ENCODE measurements at places on chromosomes 4 and X.

GRCh38 chr4:105149771-105150170, 3.1 kb downstream of the TET2 start:
- no peak for DNase-seq

GRCh38 chr4:183729430-183730328, 70.6 kb downstream of the TRAPPC11 start:
- DNase-seq = no peak

GRCh38 chr4:147289181-147289580, 191.7 kb upstream of the EDNRA start:
- no peak for DNase-seq

GRCh38 chrX:11341274-11342201, 48.3 kb downstream of the AMELX start:
- DNase-seq = no peak

GRCh38 chrX:47637546-47638195, 7.9 kb upstream of the CFP start:
- DNase-seq = no peak

DNA sequence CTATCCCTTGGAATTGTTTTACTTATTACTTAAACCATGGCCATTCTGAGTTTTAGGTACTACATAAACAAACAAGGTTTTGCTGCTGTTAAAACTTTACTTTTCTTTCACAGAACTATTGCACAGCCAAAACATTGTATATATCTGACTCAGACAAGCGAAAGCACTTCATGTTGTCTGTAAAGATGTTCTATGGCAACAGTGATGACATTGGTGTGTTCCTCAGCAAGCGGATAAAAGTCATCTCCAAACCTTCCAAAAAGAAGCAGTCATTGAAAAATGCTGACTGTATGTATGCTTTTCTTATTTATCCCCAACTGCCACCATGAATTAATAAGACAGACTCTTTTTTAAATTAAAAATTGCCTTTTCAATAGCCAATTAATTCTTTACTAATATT, 69.8 kb downstream of the CCKAR start:
- no peak for DNase-seq

DNA sequence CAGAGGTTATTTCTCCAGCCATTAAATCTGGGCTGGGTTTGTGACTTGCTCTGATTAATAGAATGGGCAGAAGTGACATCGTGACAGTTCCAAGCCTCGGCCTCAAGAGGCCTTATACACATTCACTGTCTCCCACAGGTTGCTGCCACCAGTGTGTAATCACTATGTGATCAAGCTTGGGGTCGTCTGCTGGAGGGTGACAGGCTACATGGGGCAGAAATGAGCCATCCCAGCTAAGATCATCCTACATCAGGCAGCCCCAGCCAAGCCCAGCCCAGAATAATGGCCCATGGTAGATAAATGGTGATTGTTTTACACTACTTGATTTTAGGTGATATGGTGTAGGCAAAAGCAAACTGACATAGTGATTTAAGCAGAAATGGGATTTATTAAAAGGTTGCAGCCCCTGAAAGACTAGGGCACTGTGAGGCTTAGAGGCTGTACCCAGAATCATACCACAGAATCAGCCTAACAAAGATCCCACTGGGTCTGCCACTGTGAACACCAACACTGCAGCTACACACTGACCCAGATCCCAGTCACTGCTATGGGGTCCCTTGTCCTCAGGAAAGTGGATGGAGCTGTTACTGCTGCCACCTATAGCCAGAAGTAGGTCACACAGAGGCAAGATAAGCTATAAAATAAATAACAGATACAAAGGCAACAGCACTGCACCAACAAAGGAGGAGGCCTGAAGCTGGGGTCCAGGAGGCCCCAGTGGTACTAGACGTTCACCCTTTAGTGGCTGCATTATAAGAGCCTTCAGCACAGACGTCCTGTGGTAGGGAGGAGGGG, 159.6 kb upstream of the RBPJ start:
- no peak for DNase-seq

DNA sequence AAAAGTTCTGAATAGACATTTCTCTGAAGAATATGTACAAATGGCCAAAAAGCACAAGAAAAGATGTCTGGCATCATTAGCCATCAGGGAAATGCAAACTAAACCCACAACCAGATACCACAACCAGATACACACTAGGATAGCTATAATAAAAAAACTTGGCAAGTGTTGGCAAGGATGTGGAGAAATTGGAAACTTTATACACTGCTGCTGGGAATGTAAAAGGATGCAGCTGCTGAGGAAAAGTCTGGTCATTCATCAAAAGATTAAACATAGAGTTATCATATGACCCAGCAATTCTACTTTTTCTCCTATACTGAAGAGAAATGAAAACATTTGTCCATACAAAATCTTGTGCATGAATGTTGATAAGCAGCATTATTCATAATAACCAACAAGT, 92.3 kb downstream of the UCHL1 start:
- no peak for DNase-seq

- peak; percentile 22 for DNase-seq
Measured at GRCh38 chr4:113682730-113683537, 78.6 kb downstream of the CAMK2D start.

DNA sequence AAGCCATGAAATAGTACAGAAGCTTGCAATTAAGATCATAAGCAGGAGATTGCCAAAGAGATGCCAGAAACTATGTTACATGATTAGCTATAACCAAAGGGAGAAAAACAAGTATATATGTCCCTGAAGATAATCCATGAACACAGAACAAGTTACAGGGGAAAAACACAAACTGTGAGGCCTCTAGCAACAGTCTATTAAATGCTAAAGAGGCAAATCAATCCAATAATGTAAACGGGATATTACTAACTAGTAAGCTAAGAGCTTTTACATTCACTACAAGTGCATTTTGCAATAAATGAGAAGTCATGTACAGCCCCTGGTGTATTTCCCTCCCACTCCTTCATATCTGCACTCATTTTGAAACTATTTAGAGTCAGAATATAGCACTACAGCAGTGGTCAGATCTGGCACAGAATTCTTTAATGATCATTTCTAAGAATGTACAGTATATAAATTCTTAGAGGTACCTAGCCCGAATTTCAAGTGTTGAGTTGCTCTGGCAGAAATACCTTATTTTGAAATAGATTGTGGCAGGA, 449.8 kb upstream of the SMIM31 start:
- no peak for DNase-seq

DNA sequence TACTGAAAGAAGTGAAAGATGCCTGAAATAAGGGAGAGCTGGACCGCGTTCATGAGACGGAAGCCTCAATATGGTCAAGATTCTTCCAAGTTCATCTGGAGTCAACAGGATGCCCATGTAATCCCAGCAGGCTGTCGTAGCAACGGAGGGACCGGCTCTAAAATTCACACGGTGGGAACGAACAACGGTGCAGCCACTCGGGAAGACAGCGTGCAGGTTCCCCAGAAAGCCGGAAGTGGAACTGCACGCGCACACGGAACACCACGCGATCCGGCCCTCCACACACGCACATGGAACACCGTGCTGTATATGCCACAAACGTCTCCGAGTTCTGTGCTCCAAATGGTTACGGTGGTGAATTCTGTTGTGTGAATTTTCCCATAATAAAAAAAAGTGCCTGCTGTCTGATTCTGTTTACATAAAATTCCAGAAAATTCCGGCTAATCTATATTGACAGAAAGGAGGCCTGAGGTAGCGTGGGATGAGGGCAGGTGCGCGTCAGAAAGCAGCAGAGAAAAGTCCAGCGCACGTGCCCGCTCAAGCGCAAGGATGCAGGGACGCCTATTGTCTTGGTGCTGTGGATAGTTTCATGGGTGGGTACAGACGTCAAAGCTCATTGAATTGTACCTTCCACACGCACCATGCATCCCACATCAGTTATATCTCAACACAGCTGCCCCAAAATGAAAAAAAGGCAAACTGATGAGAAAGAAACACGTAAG, 31.2 kb downstream of the PPP2R3B start:
- no peak for DNase-seq

DNA sequence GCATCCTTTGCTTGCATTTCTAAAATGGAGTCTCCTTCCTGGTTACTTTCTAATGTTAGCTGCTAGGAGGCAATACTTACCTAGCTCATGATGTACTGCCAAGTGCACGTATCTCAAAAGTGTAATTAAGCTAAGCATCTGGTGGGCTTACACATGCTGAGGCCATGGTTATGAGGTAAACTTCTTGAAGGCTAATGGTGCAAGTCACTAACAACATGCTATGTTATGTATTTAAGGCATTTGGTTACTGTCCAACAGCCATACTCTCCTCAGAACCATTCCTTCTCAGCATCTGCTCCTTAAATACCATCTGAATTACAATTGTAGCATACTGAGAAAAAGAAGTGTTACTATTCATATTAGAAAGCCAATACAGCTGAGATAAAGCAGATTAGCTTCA, 318.6 kb upstream of the BMP3 start:
- DNase-seq = no peak

DNA sequence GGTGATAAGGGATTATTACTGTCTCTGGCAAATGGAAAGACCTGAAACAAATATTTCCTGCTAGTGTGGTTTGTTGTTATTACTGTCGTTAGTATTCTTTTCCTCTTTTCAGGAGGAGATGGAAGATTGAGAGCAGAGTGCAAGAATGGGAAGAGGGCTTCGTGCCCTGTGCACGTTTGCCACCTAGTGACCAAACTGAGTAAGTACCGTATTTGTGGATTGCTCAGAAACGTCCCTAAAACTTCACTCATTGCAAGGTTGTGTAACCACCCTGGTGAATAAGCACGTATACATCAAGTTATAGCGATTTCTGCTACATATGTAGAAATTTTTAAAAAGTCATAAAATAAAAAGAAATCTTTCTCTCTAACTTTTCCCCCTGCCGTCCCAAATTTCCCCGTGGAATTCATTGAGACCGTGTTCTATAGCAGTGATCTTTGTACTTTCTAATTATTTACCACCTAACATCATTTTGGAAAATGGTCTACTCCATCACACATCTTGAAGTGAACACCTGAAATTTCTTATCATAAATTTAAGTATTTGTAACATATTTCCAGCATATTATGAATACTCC, 24.3 kb downstream of the LINC00632 start:
- DNase-seq = no peak

DNA sequence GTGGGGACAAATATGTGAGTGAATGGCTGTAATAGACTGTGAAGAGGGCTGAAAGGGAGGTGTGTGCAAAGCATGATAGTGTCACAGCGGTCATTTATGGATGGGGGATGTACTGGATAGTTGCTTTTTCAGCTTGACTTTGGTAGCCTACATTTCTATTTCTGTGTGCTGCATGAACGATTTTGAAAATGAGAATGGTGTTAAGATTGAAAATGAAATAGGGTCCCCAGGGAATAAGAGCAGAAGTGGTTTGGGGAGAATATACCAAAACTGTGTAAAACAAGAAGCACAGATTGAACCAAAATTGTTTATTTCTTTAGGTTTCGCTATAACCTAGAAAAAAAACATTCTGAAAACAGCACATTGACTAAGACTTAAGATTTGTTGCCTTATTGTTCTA, 58.8 kb upstream of the CLNK start:
- DNase-seq = no peak
